CD4-positive, alpha-beta memory T cell (primary cell): ENCODE measurements at places on chromosomes 3 and 15.

- no peak for DNase-seq
- no peaks in the 10 kb centered on the region for H3K27me3 ChIP-seq
- no peaks in the 10 kb centered on the region for H3K36me3 ChIP-seq
- no peak overlapping the region for H3K4me3 ChIP-seq
- H3K27ac ChIP-seq = no peak overlapping the region
Measured at GRCh38 chr3:153209596-153209995, 47.6 kb downstream of the RAP2B start.

GRCh38 chr3:145739926-145740325, 421.1 kb downstream of the PLOD2 start:
- no peaks in the 10 kb centered on the region for H3K27me3 ChIP-seq
- no peak overlapping the region for H3K27ac ChIP-seq
- H3K36me3 ChIP-seq = no peaks in the 10 kb centered on the region

DNA sequence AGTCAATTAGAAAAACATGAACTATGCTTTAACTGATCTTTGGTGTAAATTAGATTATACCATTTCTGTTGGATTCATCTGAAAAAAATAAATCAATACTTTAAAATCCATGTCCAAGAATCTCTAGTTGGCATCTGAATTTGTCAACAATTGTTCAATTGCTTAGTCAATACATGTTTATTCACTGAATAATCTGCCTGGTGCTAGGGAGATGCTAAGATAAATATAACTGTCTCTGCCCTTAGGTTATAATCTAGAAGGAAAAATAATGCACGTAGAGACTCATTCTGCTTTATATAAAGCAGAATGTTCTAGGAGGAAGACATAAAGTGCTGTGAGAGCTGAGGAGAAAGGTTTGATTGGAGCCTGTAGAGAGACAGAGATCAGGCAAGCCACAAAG, 537.2 kb upstream of the IL12A start:
- H3K36me3 ChIP-seq = no peaks in the 10 kb centered on the region
- H3K27me3 ChIP-seq = no peaks in the 10 kb centered on the region
- no peak overlapping the region for H3K4me3 ChIP-seq
- H3K27ac ChIP-seq = no peak overlapping the region

- no peaks in the 10 kb centered on the region for H3K4me1 ChIP-seq
- no peaks in the 10 kb centered on the region for H3K27me3 ChIP-seq
- no peak overlapping the region for H3K4me3 ChIP-seq
- H3K36me3 ChIP-seq = no peaks in the 10 kb centered on the region
Measured at GRCh38 chr15:91077029-91077428, 23.0 kb upstream of the SV2B start.

DNA sequence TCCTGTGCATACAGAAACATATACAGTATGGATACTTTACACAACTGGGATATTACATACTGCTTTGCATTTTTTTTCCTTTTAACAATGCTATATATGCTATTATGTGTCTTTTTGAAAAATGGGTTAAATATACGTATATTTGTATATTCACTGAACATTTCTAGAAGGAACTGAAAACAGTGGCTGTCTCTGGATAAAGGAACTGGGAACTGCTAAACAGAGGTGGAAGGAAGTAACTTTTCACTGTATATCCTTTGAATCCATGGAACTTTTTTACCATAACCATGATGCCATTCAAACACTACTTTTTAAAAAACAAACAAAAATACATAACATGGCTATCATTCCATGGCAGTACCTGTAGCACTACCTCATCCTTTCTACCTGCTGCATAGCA, 1.8 kb downstream of the MTFMT start:
- H3K4me3 ChIP-seq = no peak overlapping the region
- no peaks in the 10 kb centered on the region for H3K27me3 ChIP-seq
- no peak overlapping the region for H3K27ac ChIP-seq

DNA sequence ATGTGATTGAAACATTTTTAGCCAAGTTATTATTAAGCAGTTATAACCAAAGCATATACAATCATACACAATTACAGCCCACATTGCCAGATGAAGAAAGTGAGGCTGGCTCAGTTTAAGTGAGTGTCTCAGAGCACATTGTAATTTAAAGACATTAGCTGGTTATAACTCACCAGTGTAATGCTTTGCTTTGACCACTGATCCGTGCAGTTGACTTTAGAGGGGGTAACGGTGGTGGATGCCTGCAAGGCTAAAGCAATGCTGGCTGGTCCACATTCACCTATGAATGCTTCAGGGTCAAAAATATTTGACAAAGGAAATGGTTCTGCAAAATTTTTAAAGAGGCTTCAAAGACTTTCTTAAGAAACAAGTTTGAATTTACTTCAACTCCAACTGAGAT, 1.2 kb downstream of the C3orf85 start:
- no peak overlapping the region for H3K4me3 ChIP-seq
- no peaks in the 10 kb centered on the region for H3K4me1 ChIP-seq
- no peaks in the 10 kb centered on the region for H3K27me3 ChIP-seq
- no peak for DNase-seq

DNA sequence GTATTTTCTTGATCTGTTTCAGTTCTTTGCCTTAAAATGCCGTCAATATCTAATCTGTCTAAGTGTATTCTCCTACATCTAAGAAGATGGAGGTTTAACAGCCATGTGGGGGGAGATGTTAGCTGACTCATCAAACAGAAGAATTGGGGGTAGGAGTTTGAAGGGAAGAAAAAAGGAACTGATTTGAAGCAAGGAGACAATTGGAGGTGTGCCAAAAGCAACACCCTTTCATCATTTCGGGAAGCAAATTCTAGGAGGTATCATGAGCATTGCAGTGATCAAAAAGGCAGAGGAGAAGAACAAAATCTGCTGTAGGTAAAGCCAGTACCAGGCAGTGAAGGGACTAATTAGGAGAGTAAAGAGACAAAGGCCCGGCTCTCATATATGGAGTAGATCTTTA, 337.3 kb upstream of the TBC1D5 start:
- no peak overlapping the region for H3K4me3 ChIP-seq
- peaks cover 4% of the 10 kb centered on the region for H3K27me3 ChIP-seq
- H3K4me1 ChIP-seq = no peaks in the 10 kb centered on the region
- DNase-seq = no peak
- H3K36me3 ChIP-seq = no peaks in the 10 kb centered on the region

- no peak overlapping the region for H3K27ac ChIP-seq
- H3K27me3 ChIP-seq = no peaks in the 10 kb centered on the region
- H3K4me1 ChIP-seq = peaks cover 23% of the 10 kb centered on the region
- H3K36me3 ChIP-seq = no peaks in the 10 kb centered on the region
Measured at GRCh38 chr15:70308735-70309434, 211.2 kb upstream of the TLE3 start.

DNA sequence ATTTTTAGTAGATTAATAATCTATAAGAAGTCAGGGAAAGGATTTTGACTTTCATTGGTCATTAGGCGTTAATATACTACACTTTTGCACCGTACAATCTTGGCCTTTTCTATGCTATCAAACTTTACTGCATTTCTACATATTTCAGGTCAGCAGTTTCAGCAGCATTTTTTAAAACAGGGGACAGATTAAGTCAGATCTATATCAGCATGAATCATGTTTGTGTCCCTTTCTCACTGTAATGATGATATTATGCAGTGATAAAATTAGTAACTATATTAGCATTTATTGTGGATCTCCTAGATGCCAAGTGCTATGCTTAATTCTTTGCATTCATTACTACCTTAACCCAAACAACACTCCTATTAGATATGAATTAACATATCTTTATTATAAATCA, 20.3 kb upstream of the AADAC start:
- no peak overlapping the region for H3K27ac ChIP-seq
- no peaks in the 10 kb centered on the region for H3K36me3 ChIP-seq
- DNase-seq = no peak
- H3K4me1 ChIP-seq = no peaks in the 10 kb centered on the region
- H3K4me3 ChIP-seq = no peak overlapping the region
- H3K27me3 ChIP-seq = no peaks in the 10 kb centered on the region

DNA sequence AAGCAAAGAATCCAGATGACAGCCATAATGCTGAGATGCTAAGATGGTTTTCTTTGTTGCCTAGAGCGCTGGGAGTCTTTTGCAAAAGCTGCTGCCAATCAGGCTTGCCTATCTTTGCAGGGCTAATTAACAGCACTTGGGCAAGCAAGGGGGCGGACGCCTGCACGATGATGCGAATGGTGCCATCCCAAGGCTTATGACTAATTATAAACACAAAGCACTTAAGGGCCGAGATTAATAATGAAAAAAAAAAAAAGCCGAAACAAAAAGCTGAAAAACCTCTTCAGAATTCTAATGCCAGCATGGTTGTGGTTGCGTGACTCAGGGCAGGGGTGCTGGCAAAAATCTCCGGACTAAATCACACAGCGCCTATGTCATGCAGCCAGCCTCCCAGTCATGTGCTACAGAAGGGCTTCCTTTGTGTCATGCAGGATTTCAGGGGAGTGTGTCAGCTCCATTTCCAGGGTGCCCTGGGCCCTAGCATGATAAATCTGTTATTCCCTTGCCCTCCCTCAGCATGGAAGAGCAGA, 185.0 kb upstream of the ANKRD28 start:
- H3K4me1 ChIP-seq = no peaks in the 10 kb centered on the region
- no peaks in the 10 kb centered on the region for H3K36me3 ChIP-seq
- H3K27ac ChIP-seq = no peak overlapping the region
- H3K4me3 ChIP-seq = no peak overlapping the region
- no peaks in the 10 kb centered on the region for H3K27me3 ChIP-seq

- no peaks in the 10 kb centered on the region for H3K36me3 ChIP-seq
- no peaks in the 10 kb centered on the region for H3K27me3 ChIP-seq
Measured at GRCh38 chr3:187735383-187735782, 9.9 kb downstream of the BCL6 start.

DNA sequence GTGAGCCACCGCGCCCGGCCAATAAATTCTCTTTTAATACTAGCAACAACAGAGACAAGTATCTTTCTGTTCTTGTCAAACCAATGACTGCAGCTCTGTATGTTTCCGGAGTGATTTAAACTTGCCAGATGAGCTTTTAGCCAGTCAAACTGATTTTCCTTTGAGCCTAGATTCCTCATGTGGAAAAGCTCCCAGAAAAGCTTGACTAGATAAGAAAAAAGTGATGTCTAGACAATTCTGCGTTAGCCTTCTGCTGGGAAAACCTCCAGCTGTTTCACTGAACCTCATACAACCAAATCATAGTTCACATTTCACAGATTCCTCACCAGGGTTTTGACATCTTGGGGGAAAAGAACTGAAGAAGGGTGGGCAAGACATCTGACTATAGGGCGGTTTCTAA, 78.6 kb downstream of the MAGI1 start:
- no peak overlapping the region for H3K27ac ChIP-seq
- H3K4me3 ChIP-seq = no peak overlapping the region
- no peaks in the 10 kb centered on the region for H3K36me3 ChIP-seq
- H3K27me3 ChIP-seq = no peaks in the 10 kb centered on the region
- no peak for DNase-seq
- H3K4me1 ChIP-seq = no peaks in the 10 kb centered on the region

DNA sequence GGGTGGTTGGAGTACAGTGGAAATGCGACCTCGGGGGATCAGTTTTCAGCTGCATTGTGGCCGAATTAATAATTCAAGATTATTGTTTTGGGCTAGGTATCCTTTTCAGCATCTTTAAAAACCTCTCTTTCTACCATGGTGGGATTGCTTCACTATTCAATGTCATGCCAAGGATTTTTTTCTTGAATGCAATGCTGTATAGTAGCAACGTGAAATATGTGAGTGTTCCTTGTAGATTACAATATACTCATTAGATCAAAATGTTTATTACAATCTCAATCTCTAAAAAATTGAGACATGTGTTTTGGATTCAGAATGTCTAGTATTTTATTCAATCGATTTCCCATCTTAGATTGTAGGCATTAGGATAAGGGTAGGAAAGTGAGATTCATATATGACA, 586.5 kb upstream of the TBL1XR1 start:
- H3K4me1 ChIP-seq = peaks cover 8% of the 10 kb centered on the region
- H3K4me3 ChIP-seq = no peak overlapping the region
- H3K27ac ChIP-seq = no peak overlapping the region
- H3K36me3 ChIP-seq = no peaks in the 10 kb centered on the region
- H3K27me3 ChIP-seq = no peaks in the 10 kb centered on the region

DNA sequence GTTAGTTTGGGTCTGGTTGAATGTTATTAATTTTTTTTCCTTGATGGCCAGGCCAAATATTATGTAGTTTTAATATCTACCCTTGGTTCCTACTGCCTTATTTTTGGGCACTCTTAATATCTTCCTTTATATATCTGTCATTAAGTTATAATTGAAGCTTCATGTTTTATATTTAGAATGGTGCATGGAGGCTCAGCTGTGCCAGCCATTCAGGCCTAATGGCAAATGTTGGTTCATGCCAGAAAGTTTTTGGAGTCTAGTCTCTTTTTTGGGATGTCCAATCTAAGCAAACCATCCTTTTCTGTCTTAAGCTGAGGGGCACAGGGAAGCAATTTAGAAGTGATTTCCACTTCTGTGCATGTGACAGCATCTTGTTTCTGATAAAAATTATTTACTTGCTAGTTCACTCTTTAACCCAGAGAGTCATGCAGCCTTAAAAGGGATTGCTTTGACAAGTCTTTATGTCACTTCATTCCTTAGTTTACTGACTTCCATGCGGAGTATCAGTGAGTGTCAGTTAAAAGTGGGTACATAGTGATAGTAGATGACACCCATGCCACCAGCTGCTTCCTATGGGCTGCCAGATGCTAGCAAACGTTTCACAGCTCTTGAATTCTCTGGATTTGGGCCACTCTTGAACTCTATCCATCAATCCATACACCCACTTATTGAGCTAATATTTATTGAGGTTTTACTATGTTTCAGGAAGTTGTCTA, 33.0 kb downstream of the MITF start:
- H3K27ac ChIP-seq = no peak overlapping the region
- H3K36me3 ChIP-seq = no peaks in the 10 kb centered on the region
- H3K4me1 ChIP-seq = no peaks in the 10 kb centered on the region
- H3K27me3 ChIP-seq = no peaks in the 10 kb centered on the region

DNA sequence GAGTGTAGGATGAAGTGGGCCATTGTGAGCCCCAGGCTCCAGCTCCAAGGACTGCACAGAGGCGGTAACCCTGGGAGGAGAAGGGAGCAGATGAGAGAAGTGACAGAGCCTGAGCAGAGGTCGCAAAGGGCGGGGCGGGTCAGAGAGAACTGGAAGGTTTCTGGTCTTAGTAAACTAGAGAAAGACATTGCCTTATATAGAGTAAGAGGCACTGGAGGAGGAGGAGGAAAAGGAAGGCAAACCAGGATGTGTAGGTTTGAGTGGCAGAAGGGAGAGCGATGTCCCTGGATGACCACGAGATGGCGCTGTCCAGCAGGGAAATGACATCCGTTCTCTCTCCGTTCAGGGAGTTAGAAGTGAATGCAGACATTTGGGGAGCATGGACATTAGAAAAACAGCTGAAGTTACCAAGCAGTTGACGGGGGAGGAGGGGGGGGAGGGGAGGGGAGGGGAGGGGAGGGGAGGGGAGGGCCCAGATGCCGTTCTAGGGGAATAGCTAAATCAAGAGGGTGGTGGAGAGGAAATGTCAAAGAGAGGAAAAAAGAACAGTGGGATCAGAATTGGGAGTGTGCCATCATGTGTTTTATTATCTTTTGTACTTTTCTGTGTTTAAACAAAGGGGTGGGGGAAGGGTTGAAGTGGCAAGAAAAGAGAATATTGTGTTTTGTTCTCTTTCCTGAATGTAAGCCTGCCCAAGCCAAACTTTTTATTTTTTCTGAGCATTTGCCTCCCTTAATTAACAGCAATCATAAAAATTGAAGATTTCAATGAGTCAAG, 48.8 kb downstream of the STARD5 start:
- peak; percentile 74 for DNase-seq
- H3K27me3 ChIP-seq = no peaks in the 10 kb centered on the region
- H3K4me1 ChIP-seq = peaks cover 18% of the 10 kb centered on the region
- H3K36me3 ChIP-seq = no peaks in the 10 kb centered on the region
